Stimulated activated CD8-positive, alpha-beta memory T cell treated with anti-CD3 and anti-CD28 coated beads, Interleukin-7, amount 100 ng/mL, for 24 hours (primary cell): ENCODE measurements at places on chromosomes 11 and 22.

DNA sequence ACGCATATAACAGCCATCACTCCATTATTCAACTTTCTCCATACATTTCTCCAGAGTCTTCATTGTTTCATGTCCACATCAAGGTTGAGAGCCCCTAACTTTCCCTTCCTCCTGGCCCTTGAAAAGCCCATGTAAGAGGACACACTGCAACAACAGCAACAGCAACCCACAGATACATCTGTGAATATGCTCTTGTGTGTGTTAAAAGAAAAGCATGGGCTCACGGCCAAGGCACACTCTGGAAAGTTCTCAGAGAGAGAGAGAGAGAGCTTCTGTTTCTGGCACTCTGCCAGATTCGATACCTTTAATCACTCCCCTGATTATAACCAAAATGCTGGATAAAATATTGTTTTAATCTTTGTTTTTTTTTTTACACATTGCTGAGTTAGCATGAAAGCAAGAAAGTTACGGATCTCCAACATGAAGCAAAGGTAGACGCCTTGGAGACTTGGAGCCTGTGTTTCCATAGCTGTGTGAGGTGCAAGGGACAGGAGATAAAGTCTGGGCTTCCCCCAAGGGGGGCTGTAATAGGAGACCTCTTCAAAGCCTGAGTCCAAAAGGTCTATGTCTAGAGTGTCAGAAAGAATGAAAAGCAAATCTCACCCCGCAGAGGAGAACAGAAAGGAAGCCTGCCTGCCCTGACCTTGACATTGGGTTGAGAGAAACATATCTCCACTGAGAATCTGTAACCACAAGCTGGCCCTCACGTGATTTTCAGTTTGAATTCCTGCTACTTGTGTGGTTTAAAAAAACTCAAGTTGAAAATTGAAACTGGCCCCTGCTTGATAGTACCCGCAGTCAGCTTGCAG is 33.7 kb upstream of the MPPED1 start:
- no peak for DNase-seq

- no peak for DNase-seq
Observed at GRCh38 chr11:134994431-134994830, 582.4 kb upstream of the B3GAT1 start.

DNA sequence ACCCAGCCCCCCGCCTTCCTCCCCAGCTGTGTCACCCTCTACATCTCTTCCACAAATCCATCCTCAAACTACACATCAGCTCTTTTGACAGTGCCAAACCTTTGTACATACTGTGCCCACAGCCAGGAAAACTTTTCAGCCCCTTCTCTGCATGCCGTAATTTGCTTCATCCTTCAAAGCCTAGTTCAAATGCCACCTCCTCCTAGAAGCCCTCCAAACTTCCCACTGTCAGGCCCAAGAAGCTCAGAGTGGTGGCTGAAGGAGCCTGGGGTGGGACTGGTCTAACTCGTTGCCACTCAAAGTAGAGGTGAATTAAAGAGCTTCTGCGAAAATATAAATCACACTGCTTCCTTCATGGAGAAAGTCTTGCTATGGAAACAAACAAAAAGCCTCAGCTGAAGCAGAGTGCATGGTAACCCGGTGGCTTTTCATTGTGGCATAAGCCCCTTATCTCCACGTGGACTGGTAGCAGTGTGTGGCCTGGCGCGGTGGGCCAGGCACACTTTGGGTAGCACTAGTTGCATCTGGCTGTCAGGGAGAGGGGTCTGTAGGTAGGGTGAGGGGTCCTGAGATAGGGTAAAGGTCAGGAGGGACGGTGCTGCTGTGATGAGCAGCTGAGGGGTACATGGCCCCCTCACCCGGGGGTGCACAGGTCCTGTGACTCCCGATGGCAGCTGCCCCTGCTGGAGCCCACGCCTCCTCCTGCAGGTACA is 76.9 kb downstream of the MYO7A start:
- DNase-seq, result no peak

DNA sequence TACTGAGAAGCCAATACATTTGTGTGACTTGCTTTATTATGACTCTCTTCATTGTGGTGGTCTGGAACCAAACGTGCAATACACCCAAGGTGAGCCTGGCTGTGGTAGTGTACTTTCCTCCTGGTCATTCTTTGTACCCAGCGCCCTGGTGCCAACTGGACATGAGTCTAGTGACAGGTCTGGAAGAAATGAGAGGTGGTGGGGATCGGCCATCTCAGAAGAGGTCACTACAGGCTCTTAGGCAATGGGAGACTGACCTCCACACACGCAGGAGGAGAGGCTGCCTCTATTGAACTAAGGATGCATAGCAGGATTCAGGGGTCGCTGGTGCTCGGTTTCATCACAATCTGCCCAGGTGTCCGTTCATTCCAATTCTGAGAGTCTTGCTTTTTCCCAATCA is 56.4 kb upstream of the RTL6 start:
- no peak for DNase-seq

DNA sequence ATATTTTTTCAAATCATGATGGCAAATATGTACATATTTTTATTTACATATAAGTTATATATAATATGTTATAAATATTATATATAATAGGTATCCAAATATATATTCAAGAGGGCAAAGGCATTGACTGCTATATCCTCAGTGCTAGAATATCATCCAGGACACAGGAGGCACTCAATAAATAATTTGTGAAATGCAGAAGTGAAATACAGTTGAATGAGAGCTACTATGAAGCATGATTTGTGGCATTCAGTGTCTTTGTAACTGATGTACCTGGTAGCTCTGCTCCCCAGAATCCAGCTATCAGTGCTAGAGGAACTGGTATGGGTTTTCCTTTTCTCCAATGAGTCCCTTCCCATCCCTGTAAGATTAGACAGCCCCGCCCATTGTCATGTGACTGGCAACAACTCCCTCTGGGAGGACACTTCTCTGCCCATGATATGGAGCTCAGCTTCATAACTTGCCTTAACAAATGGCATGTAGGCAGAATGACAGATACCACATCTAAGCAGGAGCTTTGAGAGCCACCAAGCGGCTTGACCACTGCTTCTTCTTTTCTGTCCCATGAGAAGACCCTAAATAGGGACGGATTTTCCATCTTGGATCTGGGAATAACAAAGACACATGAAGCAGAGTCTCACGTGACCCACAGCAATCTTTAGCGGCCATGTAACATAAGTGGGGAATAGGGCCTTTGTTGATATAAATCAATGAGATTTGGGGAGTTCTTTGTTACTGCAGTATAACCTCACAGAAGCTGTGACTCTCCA is 10.2 kb upstream of the CD82 start:
- no peak for DNase-seq

DNA sequence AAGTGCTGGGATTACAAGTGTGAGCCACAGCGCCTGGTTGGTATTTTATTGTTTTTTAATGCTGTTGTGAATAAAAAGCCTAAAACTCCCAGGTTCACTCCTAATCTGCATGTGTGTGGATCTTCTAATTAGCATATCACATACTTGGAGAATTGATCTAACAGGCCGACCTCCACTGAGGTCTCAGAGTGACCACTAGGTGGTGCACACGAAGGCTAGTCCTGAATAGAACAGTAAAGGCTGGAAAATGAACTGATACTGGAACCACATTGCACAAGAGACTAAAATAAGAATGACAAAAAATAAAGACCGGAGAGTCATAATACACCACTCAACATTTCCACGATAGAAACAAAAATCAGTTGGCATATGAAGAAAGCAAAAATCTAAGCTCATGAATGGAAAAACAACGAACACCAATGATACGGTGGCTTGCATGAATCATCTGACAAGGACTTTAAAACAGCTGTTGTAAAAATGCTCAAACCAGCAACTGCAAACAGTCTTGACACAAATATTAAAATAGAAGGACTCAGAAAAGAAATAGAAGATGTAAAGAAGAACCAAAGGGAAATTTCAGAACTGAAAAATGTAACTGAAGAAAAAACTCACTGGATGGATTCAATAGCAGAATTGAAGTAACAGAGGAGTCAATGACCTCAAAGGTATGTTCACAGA is 19.2 kb downstream of the PIM3 start:
- no peak for DNase-seq

- DNase-seq, result no peak
Observed at GRCh38 chr22:39527481-39527961, 5.0 kb downstream of the RPS19BP1 start.

DNA sequence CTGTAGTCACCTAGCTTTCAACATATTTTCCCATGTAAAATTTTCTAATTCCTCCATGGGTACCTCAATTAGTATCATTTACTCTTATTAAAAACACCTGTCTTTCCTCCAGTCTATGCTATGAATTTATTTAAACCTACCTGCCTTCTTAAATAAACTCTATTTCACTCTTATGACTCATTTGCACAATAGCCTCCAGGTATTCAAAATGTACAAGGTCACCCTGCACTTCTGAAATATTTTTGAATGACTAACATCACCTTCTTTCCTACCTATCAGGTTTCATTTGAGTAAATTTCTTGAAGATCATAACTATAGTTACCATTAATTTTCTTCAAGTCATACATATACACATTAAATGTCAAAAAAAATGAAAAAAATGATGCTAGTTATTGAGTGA is 939.7 kb downstream of the DLG2 start:
- DNase-seq, result no peak

DNA sequence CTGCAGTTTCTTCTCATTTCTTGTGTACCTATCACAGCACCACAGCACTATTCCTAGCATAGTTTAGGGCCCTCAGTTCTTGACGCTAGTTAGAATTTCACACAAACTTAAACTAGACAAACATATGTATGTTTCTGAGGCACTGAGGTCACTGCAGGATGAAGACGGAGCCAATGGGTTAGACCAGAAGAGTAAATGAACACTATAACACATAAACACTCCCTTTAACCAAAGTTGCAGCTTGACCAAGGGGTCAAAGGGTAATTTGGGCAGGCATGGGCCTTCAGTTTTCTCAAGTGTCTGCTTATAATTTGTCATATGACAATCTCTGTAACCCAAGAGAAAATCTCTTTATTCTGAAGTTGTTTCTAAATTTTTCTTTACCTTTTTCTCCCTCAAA is 12.9 kb upstream of the HBE1 start:
- DNase-seq, result no peak

DNA sequence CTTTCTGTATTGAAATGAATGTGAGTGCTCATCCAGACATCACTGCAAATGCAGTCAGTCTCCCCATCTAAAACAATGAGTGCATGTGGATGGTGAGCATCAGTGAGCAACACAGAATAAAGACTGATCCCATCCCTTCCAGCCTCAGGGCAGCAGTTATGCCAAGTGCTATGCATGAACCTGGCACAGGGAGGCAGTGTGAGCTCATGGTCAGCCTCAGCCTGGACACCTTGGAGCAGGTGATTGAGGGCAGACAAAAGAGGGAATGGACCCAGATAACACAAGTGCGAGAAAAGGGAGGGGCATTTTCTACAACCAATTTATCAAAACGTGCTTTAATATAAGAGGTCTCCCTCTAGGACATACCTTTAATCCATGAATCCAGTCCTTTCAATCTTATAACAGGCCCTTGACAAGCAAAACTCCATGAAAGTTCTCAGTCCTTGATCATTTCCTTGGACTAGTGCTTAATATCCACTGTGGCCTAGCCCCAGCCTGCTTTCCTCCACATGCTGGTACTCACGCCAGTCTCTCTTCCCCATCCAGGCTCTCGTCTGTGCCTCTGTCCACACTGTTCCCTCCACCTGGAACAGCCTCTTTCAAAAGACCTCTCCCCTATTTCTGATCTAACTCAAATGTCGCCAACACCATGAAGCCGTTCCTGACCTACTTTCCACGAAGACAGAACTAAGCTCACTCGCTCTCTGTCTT is 50.5 kb upstream of the LRRC55 start:
- DNase-seq, result no peak

GRCh38 chr22:50274311-50274710 is 4.1 kb upstream of the MAPK11 start:
- DNase-seq, result no peak

GRCh38 chr11:81787584-81788049 is 946.0 kb downstream of the FAM181B start:
- DNase-seq, result no peak

DNA sequence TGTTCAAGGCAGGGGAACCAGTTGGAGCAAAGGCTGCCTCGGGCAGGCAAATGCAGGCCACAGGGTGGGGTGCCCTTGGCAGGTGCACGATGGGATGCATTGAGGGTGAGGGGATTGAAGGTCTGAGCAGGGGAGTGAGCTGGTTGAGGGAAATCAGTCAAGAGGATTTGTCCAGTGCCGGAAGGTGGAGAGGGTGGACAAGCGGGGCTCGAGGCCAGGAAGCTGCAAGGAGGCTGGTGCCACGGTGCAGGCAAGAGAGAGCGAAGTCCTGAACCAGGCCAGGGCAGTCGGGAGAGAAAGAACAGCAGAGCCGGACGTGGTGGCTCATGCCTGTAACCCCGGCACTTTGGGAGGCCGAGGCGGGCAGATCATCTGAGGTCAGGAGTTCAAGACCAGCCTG is 10.4 kb upstream of the MS4A10 start:
- DNase-seq, result no peak

GRCh38 chr11:116193321-116194131 is 579.3 kb downstream of the BUD13 start:
- DNase-seq, result no peak

DNA sequence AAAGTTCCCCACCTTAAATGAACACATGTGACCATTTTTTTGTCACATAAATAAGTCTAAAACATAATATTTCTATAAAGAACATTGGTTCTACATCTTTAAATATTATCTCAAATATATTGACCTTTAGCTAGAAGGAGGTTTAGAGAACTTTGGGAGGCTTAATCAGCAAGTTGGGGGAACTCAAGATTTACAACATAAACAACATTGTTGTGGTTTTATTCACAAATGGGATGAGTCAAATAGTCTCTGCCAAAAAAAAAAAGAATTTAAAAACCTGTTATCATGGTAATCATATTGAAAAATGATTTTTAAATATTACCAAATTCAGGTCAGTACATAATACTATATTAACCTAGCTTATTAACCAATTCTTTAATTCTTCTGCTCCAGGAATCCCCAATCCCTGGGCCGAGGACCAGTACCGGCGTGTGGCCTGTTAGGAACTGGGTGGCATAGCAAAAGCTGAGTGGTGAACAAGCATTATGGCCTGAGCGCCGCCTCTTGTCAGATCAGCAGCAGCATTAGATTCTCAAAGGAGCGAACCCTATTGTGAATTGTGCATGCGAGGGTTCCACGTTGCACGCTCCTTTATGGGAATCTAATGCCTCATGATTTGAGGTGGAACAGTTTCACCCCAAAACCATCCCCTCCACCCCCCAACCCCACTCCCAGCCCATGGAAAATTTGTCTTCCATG is 98.2 kb downstream of the RDX start:
- no peak for DNase-seq

DNA sequence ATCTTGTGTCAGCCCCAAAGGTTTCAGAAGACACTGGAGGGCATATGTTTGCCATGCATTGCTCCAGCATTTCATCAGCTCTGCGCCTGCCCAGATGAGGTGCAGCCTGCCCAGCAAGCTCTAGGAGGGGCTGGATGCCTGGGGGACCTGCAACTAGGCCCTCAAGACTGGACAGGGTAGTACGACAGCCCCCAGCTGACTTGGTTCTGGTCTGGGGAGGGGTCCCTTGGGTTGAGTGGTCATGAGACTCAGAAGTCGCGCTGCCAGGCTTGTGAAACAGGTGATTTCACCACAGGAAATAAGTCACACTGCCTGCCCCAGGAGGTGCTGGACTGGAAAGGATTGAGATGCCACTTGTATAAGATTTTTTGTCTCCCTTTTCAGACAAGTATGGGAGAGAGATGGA is 23.4 kb downstream of the TPBGL start:
- DNase-seq, result no peak

- peak; percentile 11 for DNase-seq
Observed at GRCh38 chr11:63813563-63814382, 517 bp downstream of the SPINDOC start.

GRCh38 chr11:86056351-86056854 is 12.5 kb downstream of the PICALM start:
- no peak for DNase-seq
